Lower lobe of right lung (tissue), 2 donors: ENCODE measurements at places on chromosomes 11 and 22.

DNA sequence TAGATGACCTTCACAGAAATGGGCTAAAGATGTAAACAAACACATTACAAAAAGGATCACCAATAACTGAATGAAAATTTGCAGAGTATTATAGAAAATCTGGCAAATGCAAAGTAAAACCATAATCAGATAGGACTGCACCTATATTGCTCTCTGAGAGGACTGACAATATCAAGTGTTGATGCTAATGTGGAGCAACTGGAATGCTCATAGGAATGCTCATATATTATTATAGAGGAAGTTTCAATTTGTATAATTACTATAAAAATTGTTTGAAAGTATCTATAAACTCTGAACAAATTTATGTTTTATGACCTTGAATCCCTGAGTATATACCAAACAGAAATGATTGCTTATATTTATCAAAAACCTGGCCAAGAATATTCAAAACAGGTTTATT is 18.4 kb upstream of the TEAD1 start:
- DNase-seq: no peak

GRCh38 chr22:42716221-42716620 is 4.4 kb downstream of the A4GALT start:
- no peak for DNase-seq

DNA sequence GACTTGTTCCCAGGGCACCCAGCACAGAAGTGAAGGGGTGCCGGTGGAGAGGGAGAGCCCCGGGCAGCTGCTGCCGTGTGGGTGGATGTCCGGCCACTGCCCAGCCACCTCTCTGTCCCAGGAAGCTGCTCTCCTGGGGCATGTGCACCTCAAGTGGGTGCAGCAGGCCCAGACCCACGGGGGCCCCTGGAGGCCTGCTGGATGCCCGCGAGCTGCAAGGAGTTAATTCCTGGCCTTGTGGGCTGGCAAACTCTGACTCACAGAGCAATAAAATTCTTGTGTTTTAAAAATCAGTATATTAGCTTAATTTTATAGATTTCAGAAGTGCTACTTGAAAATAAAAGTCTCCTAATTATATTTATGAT is 37.4 kb upstream of the KCNQ1OT1 start:
- DNase-seq: no peak

GRCh38 chr11:131064373-131064991 is 148.2 kb upstream of the SNX19 start:
- DNase-seq: no peak

GRCh38 chr22:48826546-48826945 is 1001.1 kb downstream of the BRD1 start:
- no peak for DNase-seq

- no peak for DNase-seq
Measured at GRCh38 chr11:121100943-121101342, at the start of gene TECTA. Gene TECTA (plus strand): TSS chr11:121101243. CDS start chr11:121102666, 1,423 bp downstream.

DNA sequence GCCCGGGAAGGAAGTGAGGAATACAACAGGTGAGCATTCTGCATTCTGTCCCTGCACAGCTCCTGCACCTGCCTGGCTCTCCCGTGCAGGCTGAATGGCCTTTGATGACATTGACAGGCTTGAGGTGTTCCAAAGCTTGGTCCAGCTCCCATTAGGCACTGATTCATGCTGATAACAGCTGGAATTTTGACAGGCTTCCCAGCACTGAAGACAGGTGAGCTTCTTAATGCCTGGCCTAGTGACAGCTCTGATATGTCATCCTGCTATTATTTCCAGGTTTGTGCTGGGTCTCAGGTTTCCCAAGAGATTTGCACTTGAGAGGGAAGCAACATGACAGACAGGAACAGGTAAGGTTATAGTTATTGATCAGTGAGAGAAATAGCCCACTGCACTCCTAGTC is 58.0 kb upstream of the MTNR1B start:
- DNase-seq: no peak
